Anterior cingulate cortex (tissue), 58 donors: ENCODE measurements at places on chromosomes 4 and X.

GRCh38 chr4:139672732-139673131 lies 7.1 kb downstream of the MGST2 start:
- no peak for DNase-seq

DNA sequence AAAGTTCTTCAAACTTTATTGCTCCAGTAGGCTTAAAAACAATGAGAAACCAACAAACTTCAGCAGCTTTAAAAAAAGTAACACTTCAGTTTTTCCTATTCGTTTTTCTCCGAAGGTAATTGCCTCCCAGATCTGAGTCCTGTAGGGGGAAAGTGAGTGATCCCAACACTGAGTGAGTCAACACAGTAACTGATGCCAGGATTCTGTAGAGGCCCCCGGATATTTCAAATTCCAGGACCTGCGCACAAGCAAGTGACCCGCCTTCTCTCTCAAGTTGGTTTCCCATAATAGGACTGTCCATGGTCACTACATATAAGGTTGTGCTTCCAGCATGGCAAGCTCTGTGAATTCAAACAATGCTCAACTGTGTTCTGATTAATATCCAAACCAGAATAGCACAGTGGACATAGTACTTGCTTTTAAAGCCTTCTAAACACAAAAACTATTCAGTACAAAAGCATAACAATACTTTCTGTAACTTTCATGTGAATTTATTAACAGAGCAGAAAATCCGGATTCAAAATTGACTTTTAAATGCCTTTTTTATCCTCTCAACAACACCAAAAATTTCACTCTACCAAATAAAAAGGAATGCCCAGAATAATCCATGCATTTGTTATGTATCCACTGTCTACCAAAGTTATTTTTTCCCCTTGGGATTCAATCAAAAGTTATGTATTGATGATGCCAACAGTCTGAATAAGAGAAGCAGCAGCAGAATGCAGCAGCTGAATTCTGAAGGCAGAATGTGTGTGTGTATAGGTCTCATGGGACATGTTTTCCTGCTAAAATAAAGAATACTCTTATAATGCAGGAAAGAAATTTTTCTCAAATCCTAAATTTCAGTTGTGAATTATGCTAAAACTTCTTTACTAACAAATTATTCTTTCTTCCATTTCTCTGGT lies at the start of gene DMD:
DMD (minus strand) TSS at position 194 of the 905 bp plus-strand sequence. CDS start 237 bp downstream, outside the sequence.
- peak; percentile 4 for DNase-seq

- no peak for DNase-seq
Measured at GRCh38 chr4:11805842-11806241, 377.1 kb upstream of the HS3ST1 start.

DNA sequence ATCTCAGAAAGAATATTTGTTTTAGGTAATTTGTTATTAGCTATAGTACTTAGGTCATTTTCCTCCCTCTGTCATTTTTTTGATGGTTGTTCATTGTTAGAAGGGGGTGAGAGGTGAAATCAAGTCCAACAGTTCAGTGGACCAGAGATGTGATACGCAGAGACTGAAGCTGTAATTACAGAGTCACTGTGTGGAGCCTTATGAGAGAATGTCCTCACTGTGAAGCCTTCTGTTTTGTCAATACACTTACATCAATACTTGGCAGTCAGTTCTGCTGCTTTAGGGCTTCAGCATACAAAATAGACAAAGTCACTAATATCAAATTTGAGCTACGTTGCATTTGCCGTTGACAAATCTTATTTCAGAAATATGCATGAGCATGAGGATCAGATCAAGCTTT lies 692.5 kb downstream of the C4orf33 start:
- no peak for DNase-seq

DNA sequence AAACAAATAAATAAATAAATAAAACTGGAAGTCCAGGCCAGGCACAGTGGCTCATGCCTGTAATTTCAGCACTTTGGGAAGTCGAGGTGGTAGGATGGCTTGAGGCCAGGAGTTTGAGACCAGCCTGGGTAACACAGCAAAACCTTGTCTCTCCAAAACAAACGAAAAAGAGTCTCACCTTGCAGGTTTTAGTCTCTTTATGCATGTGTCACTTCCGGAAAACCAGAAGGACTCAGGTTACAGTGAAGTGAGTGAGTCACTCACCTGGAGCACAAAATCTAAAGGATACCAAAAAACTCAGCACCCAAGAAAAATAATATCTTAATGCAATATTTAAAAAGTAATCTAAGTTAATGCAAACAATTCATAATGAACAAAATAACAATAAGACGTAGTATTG lies 20.1 kb upstream of the SLC34A2 start:
- no peak for DNase-seq

DNA sequence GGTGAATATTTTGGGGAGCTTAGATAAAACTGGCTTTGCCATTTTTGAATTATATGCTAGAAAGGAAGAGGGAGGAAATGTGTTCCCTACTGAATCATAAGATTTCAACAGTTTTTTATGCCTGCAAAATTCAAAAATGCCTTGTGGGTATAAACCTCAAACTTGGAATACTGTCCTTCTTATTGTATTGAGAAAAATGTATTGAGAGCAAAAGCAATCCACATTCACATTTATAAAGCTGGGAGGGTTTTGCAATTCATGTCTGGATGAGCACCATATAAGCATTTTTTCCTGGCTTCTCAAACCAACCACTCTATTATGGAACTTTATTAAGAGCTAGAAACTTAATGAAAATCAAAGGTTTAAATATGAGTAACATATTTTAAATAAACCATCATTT lies 289.8 kb downstream of the PCDH7 start:
- no peak for DNase-seq

- DNase-seq, result no peak
Measured at GRCh38 chr4:128155231-128155855, 94.2 kb downstream of the LARP1B start.

GRCh38 chrX:78321809-78322208 lies 5.6 kb downstream of the CYSLTR1 start:
- no peak for DNase-seq

- DNase-seq, result no peak
Measured at GRCh38 chr4:159017323-159018026, 85.4 kb upstream of the RAPGEF2 start.

GRCh38 chr4:4320528-4320927 lies 30.5 kb downstream of the ZBTB49 start:
- no peak for DNase-seq

- DNase-seq, result no peak
Measured at GRCh38 chr4:147749811-147750321, 18.0 kb downstream of the ARHGAP10 start.

DNA sequence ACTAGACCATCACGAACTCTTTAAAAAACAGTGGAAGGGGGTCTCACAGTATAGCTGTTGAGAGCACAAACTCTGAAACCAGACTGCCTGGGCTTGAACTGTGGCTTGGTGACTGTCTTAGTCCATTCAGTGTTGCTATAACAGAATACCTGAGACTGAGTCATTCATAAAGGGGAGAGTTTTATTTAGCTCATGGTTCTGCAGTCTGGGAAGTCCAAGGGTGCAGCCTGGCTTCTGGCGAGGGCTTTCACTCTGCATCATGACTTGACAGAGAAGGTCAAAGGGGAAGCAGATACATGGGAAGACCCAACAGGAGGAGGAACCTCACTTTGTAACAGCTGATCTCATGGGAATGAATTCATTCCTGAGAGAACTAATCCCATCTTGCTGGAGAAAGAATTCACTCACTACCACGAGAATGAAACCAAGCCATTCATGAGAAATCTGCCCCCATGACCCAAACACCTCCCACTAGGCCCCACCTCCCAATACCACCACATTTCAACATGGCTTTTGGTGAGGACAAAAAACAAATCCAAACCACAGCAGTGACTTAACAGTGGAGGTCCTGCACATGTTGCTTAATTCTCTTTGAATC lies 116.7 kb upstream of the STOX2 start:
- no peak for DNase-seq

- no peak for DNase-seq
Measured at GRCh38 chr4:2248821-2249261, 6.9 kb upstream of the HAUS3 start.

DNA sequence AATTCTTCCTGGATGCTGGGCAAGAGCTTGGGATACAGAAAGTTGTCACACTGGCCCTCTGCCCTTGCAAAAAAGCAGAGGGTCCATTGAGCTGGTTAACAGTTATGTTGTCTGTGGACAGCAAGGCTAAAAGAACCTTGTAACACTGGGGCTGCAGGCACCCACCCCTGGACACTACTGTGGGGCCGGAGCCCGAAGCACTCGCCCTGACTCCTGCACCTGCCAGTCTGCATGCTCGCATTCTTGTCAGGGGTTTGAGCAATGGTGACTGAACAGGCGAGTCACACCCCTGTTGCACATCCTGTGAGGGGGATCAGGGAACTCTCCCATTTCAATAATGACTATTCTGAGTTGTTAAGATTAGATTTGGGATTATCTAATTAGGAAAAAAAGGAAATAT lies 23.6 kb downstream of the ADH4 start:
- no peak for DNase-seq

DNA sequence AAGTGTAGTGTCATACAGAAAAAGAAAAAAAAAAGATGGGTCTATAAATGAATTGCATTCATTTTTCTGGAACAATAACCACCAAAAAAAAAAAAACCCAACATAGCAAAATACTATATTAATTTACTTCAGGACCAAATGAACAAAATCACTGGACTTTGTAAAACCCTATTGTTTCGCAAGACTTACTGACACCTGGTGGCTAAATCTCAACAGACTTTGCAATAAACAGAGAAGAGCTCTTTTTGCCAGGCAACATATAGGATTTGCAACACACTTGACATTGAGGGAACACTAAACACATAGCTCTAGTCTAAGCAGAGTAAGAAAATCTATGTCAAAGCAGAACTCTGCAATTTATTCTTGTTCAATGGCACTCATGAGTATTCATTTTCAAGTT lies 990.2 kb downstream of the STPG2 start:
- DNase-seq, result no peak

DNA sequence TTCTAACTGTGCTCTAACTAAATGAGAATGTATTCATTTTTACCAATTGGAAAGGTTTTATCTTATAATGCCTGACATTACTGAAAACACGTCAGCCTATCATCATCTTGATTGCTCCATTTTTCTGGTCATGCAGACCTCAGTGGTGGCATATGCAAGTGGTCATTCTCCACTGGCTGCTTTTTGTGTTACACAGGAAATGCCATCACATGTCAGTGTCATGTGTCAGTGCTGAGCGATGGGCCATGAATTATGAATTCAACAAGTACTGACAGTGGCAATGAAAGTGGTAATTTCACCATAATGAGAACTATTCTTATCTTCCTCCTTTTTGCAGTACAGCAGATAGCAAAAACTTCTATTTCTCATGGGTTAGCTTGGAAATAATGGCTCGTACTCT lies 190.5 kb downstream of the PACRGL start:
- DNase-seq, result no peak

DNA sequence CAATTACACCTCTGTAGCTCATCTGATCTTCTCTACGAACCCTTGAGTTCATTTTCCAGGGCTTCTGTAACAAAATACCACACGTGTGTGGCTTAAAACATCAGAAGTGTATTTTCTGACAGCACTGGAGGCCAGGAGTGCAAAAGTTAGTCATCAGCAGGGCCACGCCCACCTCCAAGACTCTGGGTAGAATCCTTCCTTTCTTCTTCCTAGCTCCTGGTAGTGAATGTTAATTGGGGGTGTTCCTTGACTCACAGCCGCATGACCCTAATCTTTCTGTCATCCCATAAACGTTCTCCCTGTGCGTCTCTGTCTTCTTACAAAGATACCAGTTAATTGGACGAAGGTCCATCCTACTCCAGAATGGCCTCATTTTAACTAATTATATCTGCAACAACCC lies 115.0 kb downstream of the TRIML1 start:
- DNase-seq, result no peak

- DNase-seq, result peak; percentile 57
Measured at GRCh38 chrX:77785486-77786364, at the start of gene ATRX. ATRX (minus strand) TSS chrX:77786216; CDS start chrX:77786001, 215 bp downstream.

DNA sequence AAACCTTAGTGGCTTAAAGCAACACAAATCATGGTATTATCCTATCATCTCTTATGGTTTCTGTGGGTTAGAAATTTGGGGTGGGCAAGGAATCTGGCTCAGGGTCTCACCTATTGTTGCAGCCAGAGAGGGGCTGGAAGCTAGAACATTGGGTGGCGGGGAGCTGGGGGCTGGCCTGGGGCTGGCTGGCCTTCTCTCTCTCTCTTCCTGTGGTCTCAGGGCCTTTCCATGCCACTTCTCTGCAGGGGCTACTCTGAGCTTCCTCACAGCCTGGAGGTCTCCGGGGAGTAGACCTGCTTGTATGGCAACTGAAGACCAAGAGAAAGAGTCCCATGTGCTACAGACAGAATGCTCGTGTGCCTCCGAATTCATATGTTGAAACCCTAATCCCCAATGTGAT lies 10.7 kb upstream of the XPNPEP2 start:
- DNase-seq, result no peak
